ENCODE measurements at places on chromosomes 1 and 21.

DNA sequence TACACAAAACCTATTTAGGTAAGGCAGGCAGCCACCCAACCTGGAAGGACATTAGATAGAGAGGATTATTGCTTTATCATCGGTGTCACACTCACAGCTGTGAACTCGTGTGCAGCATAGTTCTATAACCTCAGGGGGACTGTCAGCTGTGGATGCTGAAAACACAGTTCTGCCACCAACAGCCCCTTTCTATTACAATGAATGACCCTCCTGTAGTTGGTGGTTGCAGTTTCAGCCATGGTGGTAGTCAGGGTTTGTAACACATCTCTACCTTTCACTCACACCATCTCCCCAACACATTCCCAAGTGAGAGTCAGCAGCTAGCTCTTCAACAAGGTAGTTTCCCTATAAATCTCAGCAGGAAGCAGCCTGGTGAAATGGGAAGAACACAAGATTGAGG lies 136.8 kb downstream of the ZC3H11B start:
- DNase-seq, result no peak

- DNase-seq, result peak; percentile 48
Measured at GRCh38 chr1:156608036-156608674, 6.9 kb upstream of the GPATCH4 start.

DNA sequence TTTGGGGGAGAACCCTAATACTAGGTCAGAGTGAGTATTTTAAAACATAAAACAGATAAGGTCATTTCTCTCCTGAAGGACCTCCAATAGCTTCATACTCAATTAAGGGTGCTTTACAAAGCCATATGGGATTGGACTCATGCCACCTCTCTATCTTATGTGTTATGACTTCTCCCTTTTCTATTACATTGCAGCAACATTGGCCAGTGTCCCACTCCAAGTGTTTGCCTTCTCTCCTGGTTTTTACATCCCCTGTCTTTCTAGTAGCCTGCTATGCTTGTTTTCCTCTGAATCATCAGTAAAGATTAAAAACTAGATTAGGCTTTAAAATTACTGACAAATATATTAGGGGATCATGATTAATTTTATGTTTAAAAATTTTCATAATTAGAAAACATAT lies 66.6 kb downstream of the SCMH1 start:
- no peak for DNase-seq

- no peak for DNase-seq
Measured at GRCh38 chr1:57311006-57311405, 112.9 kb downstream of the DAB1 start.

DNA sequence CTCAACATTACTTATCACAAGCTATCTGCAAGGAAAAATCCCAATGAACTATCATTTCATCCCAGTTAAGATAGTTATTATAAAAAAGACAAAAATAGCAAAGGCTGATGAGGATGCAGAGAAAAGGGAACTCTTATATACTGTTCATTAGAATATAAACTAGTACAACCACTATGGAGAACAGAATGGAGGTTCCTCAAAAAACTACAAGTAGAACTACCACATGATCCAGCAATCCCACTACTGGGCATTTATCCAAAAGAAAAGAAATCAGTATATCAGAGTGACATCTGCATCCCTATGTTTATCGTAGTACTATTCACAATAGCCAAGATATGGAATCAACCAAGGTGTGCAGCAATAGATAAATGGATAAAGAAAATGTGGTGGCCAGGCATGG lies 4.9 kb upstream of the C1orf185 start:
- DNase-seq, result no peak

- DNase-seq, result no peak
Measured at GRCh38 chr21:14962217-14962616, 102.6 kb downstream of the NRIP1 start.

- no peak for DNase-seq
Measured at GRCh38 chr1:100320311-100321099, 31.8 kb upstream of the CDC14A start.

DNA sequence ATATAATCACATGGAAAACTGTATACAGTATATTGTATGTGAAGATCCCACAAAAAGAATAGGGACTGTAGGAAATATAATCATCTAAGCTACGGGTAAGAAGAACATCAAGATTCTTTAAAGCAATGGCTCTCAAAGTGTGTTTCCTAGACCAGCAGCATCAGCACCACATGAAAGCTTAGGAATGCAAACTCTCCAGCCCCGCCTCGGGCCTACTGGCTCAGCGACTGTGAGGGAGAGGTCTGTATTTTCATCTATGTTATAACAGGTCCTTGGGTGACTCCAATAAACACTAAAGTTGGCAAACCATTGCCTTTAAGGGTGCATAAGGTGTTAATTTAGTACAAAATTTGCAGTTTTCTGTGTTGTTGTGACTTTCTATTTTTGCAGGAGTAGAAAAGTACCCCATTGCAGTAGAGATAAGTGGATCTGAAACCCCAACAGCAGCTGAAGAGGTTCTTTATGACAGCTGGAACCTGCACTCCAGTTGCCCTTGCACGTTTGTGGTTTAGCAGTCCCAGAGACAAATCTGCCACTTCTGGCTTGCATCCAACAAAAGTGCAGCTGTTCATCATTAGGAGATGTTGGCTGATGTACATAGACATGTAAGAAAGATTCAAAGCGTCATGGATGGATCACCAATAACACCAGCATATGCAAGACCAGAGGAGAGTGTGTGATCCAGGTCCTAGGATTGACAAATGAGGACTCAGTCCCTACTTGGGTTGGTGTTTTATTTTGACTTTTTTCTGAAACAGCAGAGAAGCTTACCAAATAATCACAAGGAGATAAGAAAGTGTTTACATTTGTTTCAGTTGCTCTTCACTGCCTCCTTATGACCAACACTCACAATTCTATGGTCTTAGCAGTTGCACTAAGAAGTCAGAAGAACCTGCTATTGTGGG lies 15.9 kb upstream of the IFNAR1 start:
- DNase-seq, result no peak

DNA sequence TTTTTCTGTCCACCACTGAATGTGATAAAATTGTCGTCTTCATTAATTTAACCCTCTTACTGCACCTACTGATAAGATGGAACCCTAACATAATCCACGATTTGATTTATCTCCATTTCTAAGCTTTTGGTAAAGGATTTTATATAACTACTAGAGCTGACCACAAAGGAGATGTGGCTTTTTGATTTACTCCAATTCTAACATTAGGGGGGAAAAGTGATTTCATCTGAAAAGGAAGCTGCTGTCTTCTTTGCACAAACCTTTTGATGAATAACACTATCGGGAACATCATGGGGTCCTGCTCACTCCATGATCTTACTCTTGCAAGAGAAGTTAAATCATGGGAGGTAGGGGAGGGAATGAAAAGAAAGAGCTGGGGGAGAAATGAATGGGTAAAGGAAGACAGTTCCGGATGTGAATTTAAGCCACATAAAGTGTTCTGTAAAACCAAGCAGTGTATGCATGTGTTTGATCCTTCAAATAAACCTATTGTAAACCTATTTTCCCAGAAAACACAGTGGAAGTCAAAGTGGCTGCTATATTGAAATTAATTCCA lies 161.8 kb downstream of the GABPA start:
- no peak for DNase-seq

- no peak for DNase-seq
Measured at GRCh38 chr1:194159941-194160340, 973.5 kb upstream of the B3GALT2 start.
